ENCODE measurements at places on chromosomes 16 and 17.

GRCh38 chr17:81551458-81552243 is 502 bp downstream of the FAAP100 start:
- peak overlapping the region; percentile 68 for H3K4me3 ChIP-seq
- peaks cover 19% of the 10 kb centered on the region for H3K4me1 ChIP-seq
- H3K36me3 ChIP-seq = no peaks in the 10 kb centered on the region
- H3K27ac ChIP-seq = peak overlapping the region; percentile 91
- peak; percentile 36 for DNase-seq

DNA sequence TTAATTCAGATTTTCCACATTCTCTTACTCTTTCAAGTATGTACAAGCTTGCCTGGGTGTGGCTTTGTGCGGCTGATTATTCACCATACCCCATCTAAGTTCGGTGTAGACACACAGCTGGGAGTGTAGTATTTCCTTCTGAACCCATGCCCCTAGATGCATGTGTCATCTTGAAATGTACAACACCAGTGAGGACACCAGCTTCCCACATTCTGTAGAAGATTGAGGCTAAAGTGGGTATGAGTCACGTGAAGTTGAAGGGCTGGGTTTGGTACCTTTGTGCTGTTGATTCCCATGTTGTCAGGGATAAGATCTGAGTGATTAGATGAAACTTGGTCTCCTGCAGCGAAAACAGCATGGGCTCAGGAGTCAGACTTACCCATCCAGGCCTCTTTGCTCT is 14.6 kb upstream of the DHX8 start:
- peak overlapping the region; percentile 3 for H3K27ac ChIP-seq
- no peaks in the 10 kb centered on the region for H3K27me3 ChIP-seq
- H3K36me3 ChIP-seq = no peaks in the 10 kb centered on the region
- DNase-seq = no peak

- H3K36me3 ChIP-seq = no peaks in the 10 kb centered on the region
- DNase-seq = no peak
These were observed 9.6 kb upstream of the DLX4 start for GRCh38 chr17:49959183-49959935.

GRCh38 chr16:49458656-49459445 is 85.2 kb downstream of the C16orf78 start:
- peak; percentile 19 for DNase-seq
- no peaks in the 10 kb centered on the region for H3K4me1 ChIP-seq
- no peak overlapping the region for H3K27ac ChIP-seq
- H3K27me3 ChIP-seq = no peaks in the 10 kb centered on the region
- no peak overlapping the region for H3K4me3 ChIP-seq

DNA sequence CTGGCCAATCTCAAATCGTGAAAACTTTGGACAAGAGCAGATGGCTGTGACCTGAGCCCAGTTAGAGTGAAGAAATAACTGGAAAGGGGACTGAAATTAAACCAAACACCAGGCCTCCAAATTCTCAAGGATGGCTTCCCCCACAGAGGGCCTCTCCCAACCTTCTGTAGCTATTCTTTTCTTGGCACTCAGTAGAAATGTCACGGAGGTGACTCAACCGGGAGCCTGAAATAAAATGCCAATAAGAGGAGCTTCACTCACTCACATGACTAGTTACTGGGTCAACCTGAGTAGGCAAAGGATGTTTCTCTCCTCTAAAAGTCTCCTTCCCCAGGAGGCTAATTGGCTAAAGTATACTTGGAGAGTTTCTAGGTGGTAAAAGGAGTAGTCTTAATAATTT is 230.7 kb downstream of the MAF start:
- H3K27me3 ChIP-seq = no peaks in the 10 kb centered on the region
- DNase-seq = no peak
- H3K4me3 ChIP-seq = no peak overlapping the region
- no peak overlapping the region for H3K27ac ChIP-seq
- no peaks in the 10 kb centered on the region for H3K36me3 ChIP-seq

- no peak overlapping the region for H3K4me3 ChIP-seq
- peaks cover 67% of the 10 kb centered on the region for H3K4me1 ChIP-seq
- peak overlapping the region; percentile 66 for H3K27ac ChIP-seq
- no peak for DNase-seq
These were observed 11.4 kb upstream of the ITGA3 start for GRCh38 chr17:50044483-50044882.

GRCh38 chr17:60090417-60090816 is 11.7 kb upstream of the HEATR6 start:
- no peak overlapping the region for H3K4me3 ChIP-seq
- H3K4me1 ChIP-seq = peaks cover 20% of the 10 kb centered on the region
- H3K36me3 ChIP-seq = no peaks in the 10 kb centered on the region

DNA sequence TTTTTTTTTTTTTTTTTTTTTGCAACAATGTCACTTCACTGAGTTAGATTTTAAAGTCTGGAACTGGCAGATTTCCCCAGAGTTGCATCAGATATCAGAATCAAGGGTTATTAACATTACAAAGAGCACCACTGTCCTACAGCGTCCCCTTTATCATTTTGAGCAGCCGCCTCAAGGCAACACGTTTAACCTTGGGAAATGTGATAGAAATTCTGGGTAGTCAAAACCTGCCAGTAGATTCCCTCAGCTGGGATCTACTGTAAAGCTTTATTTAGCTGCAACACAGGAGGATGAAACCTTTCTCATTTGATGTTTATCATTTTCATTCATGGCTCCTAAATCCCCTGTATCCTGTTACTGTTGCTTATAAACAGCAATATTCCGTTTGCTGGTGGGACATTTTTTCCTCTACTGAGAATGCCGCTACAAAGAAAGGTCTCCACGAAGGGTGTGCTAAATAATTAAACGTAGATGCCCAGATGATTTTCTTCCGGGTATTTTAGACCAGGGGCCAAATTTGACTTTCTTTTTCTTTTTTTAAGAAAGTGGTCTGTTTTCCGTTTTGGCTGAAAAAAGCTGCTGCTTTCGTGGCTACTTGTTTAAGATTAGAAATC is 436.1 kb upstream of the GOT2 start:
- no peak overlapping the region for H3K27ac ChIP-seq
- H3K4me3 ChIP-seq = no peak overlapping the region
- no peaks in the 10 kb centered on the region for H3K4me1 ChIP-seq

DNA sequence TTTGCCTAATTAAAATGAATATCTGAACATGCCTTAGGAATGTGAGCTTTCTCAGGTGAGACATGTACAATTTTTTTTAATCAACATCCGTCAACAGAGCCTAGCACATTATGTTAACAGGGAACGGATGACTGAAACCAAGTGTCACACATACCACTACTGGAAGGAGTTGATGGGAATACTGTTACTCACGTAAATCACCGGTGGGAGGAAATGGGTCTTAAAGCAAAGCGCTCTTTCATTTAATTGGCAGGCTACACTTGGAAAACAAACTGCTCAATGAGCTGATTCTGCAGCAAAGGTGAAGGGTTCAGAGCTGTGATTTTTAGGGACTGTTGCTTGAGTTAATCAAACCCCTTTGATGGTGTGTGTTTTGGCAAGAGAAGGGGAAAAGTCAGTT is 4.8 kb downstream of the CPPED1 start:
- H3K4me3 ChIP-seq = no peak overlapping the region
- H3K27me3 ChIP-seq = no peaks in the 10 kb centered on the region
- peaks cover 36% of the 10 kb centered on the region for H3K4me1 ChIP-seq
- H3K36me3 ChIP-seq = no peaks in the 10 kb centered on the region
- no peak for DNase-seq
- no peak overlapping the region for H3K27ac ChIP-seq

- H3K4me1 ChIP-seq = peaks cover 44% of the 10 kb centered on the region
- peak; percentile 36 for DNase-seq
- peak overlapping the region; percentile 81 for H3K27ac ChIP-seq
- peaks cover 17% of the 10 kb centered on the region for H3K27me3 ChIP-seq
- H3K36me3 ChIP-seq = no peaks in the 10 kb centered on the region
These were observed 985 bp upstream of the FZD2 start for GRCh38 chr17:44556166-44556831.

- no peak overlapping the region for H3K27ac ChIP-seq
- H3K36me3 ChIP-seq = no peaks in the 10 kb centered on the region
- peaks cover 3% of the 10 kb centered on the region for H3K4me1 ChIP-seq
- H3K27me3 ChIP-seq = peaks cover 12% of the 10 kb centered on the region
These were observed 5.8 kb downstream of the P2RX5 start for GRCh38 chr17:3690094-3690715.

- no peaks in the 10 kb centered on the region for H3K27me3 ChIP-seq
- H3K27ac ChIP-seq = peak overlapping the region; percentile 9
- peaks cover 4% of the 10 kb centered on the region for H3K36me3 ChIP-seq
- peak; percentile 56 for DNase-seq
- peaks cover 62% of the 10 kb centered on the region for H3K4me1 ChIP-seq
These were observed 5.8 kb upstream of the ARMC5 start for GRCh38 chr16:31453255-31454204.

- peak within 1 kb of the TSS; percentile 98 for H3K4me3 ChIP-seq
These were observed at the start of gene RNF213 for GRCh38 chr17:80260791-80261158. Gene RNF213, plus strand, starts transcription at chr17:80260852. Its CDS starts 2,830 bp downstream, at chr17:80263682.

DNA sequence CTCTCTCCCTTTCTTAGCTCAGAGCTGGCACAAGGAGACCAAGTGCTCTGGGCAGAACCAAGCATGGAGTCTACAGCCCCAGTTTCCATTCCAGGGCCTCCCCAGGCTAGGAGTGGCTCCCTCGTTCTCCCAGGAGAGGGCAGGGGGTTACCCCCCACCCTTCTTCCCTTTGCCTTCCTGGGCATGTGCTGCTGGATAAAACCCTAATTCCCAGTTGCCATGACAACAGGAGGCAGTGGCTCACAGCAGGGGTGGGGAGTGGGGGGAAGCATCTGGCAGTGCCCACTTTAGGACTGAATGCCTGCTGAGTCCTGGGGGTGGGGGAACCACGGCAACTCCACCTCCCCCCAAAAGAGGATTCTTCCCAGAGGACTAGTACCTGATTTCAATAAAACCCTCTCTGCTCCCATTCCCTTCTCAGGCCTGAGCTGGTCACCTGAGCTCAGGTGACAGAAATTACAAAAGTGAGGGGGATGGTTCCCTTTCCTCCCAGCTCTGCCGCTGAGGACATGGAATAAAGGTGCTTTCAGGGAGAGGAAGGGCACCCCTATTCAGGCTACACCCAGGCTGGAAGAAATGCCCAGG is 1.8 kb downstream of the MPP2 start:
- H3K4me3 ChIP-seq = no peak overlapping the region
- H3K27me3 ChIP-seq = no peaks in the 10 kb centered on the region
- H3K4me1 ChIP-seq = peaks cover 32% of the 10 kb centered on the region
- no peaks in the 10 kb centered on the region for H3K36me3 ChIP-seq

GRCh38 chr17:18028114-18028951 is 10.6 kb downstream of the ATPAF2 start:
- H3K4me3 ChIP-seq = no peak overlapping the region
- H3K4me1 ChIP-seq = peaks cover 4% of the 10 kb centered on the region
- peaks cover 13% of the 10 kb centered on the region for H3K36me3 ChIP-seq
- no peak overlapping the region for H3K27ac ChIP-seq
- DNase-seq = no peak

GRCh38 chr17:1802429-1802828 is 27.3 kb downstream of the SMYD4 start:
- no peak for DNase-seq
- H3K36me3 ChIP-seq = peaks cover 12% of the 10 kb centered on the region
- H3K27ac ChIP-seq = no peak overlapping the region
- H3K27me3 ChIP-seq = no peaks in the 10 kb centered on the region

DNA sequence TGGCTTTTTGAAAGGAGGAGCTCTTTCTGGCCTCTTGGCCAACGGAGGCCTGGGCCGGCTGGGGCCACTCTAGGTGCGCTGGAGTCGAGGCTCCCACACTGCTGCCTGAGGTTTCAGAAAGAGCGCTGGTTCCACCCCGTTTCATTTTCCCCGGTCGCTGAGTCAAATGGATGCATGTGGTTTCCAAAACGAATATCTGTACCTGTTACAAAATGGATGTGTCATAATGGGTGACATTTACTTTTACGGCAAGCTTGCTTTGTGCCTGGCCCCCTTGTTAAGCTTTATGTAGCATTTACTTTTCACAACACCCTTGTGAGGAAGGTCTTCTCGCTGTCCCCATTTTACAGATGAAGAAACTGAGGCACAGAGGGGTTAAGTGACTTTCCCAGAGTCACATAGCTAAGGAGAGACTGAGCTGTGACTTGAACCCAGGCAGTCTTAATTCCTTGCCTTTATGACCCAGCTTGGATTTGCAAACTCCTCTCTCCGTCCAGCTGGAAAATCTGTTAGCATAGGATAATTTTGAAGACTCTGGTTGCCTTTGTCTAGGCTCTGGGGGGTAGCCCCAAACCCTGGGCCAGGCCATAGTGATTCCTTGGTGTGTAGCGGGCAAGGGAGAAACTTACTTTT is 10.6 kb downstream of the KSR1 start:
- peak; percentile 37 for DNase-seq
- H3K4me3 ChIP-seq = no peak overlapping the region
- H3K27ac ChIP-seq = peak overlapping the region; percentile 47
- H3K4me1 ChIP-seq = peaks cover 36% of the 10 kb centered on the region

- H3K36me3 ChIP-seq = no peaks in the 10 kb centered on the region
- no peaks in the 10 kb centered on the region for H3K27me3 ChIP-seq
- no peak for DNase-seq
- H3K4me3 ChIP-seq = no peak overlapping the region
- H3K27ac ChIP-seq = no peak overlapping the region
These were observed 22.6 kb upstream of the COQ7 start for GRCh38 chr16:19044769-19045168.

- no peak for DNase-seq
- H3K36me3 ChIP-seq = no peaks in the 10 kb centered on the region
- H3K27me3 ChIP-seq = no peaks in the 10 kb centered on the region
- H3K4me3 ChIP-seq = no peak overlapping the region
- no peaks in the 10 kb centered on the region for H3K4me1 ChIP-seq
These were observed 43.1 kb downstream of the HS3ST3A1 start for GRCh38 chr17:13558588-13558987.

DNA sequence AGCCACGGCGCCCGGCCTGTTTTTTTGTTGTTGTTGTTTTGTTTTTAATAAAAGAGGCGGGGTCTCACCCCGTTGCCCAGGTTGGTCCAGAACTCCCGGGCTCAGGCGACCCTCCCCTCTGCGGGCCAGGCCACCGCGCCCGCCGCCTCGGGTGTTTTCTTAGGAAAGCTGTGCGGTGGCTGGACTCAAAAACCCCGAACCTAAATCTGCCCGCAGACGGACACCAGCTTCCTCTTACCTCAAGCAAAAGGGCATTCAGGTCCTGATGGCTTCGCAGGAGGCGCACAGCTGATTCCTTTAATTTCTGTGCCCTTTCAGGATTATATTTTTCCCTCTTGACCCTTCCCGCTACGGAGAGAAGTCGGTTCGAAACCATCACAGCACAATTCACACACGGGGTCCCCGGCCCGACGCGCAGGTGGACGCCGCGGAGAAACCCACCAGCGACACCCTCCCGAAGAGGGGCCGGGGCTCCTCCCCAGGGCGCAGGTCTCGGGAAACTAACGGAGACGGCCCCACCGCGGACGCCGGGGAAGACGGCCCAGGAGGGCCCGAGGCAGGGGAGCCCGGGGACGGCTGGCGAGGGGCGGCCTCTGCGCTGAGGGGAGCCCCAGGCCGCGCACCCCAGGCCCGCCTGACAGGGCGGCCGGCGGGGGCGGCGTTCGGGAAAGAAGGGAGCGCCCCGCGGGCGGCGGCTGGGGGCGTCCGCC is 653 bp downstream of the FANCA start:
- H3K4me1 ChIP-seq = peaks cover 16% of the 10 kb centered on the region
- no peaks in the 10 kb centered on the region for H3K36me3 ChIP-seq
- no peak overlapping the region for H3K27ac ChIP-seq
- DNase-seq = peak; percentile 73

GRCh38 chr16:2779978-2780898 is 3.2 kb upstream of the ELOB start:
- H3K36me3 ChIP-seq = peaks cover 2% of the 10 kb centered on the region
- H3K4me1 ChIP-seq = peaks cover 29% of the 10 kb centered on the region
- DNase-seq = no peak
- H3K27ac ChIP-seq = no peak overlapping the region
- H3K4me3 ChIP-seq = no peak overlapping the region
- peaks cover 8% of the 10 kb centered on the region for H3K27me3 ChIP-seq

Data from upper lobe of left lung (tissue), 6 donors.